Small intestine (tissue), 16 donors: ENCODE measurements at places on chromosomes 11 and 22.

DNA sequence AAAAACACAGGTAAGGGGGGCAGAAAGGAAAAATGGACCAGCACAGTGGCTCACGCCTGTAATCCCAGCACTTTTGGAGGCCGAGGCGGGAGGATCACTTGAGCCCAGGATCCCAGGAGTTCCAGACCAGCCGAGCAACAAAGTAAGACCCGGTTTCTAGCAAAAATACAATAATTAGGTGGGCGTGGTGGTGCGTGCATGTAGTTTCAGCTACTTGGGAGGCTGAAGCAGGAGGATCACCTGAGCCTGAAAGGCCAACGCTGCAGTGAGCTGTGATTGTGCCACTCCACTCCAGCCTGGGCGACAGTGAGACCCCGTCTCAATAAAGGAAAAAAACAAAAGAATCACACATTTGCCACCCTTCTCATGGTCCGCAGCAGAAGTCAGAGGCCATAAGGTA is 519.4 kb downstream of the BRD1 start:
- no peak for DNase-seq

GRCh38 chr11:47268448-47269001 is 1.4 kb upstream of the MADD start:
- no peak for DNase-seq

GRCh38 chr11:97557399-97557798 is 1167.6 kb downstream of the JRKL start:
- no peak for DNase-seq

- no peak for DNase-seq
Measured at GRCh38 chr11:21262992-21263391, 593.6 kb downstream of the NELL1 start.

- no peak for DNase-seq
Measured at GRCh38 chr22:19062943-19063308, 59.3 kb downstream of the DGCR2 start.

DNA sequence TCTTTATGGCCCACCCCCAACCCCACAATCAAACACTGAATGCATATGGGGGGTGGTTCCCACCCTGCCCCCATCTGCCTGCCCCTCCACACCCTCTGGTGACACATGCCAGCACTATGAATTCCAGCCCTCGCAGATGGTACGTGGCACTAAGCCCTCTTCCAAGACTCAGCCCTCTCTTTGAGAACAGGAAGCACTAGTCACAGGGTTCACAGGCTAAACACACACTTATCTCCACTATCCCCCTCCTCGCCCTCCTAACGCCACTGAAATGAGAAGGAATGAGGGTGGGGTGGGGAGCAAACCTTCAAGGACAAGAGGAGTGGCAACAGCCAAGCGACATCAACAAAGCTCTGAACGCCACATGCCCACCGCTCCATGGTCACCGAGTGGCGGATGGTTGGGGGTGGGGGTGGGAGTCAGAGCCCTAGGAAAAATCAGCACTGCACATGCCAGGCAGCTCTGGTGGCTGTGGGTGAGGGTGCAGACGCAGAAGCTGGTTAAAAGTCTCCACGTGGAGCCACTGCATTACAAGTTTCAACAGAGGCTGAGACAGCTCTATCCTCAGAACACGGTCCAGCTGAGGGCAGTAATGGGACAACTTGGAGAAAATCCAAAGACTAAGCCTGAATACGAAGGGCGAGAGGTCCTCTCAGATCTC is 33.6 kb downstream of the TMEM184B start:
- DNase-seq, result peak; percentile 64

GRCh38 chr11:57440744-57441414 is 14.0 kb upstream of the SLC43A3 start:
- no peak for DNase-seq

- DNase-seq, result no peak
Measured at GRCh38 chr11:43532041-43532440, 148.5 kb upstream of the HSD17B12 start.

DNA sequence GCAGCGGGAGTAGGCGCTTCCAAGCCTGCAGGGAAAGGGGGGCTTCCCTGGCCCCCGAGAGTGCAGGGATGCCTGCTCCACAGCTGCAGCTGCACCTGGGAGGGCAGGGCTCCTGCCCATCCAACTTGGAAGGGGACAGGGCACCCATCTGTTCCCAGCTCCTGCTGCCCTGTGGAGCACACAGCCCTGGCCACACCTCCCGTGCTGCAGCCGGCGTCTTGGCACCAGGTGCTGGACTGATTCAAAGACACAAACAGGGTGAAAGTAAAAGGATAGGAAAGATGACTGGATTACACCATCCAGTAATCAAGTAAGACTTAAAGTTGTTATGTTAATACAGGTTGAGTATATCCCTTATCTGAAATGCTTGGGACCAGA is 14.8 kb downstream of the NPAT start:
- DNase-seq, result no peak

GRCh38 chr11:78158987-78159652 is 19.7 kb upstream of the ALG8 start:
- DNase-seq, result no peak

GRCh38 chr22:17257121-17258001 is 38.1 kb upstream of the ADA2 start:
- no peak for DNase-seq

DNA sequence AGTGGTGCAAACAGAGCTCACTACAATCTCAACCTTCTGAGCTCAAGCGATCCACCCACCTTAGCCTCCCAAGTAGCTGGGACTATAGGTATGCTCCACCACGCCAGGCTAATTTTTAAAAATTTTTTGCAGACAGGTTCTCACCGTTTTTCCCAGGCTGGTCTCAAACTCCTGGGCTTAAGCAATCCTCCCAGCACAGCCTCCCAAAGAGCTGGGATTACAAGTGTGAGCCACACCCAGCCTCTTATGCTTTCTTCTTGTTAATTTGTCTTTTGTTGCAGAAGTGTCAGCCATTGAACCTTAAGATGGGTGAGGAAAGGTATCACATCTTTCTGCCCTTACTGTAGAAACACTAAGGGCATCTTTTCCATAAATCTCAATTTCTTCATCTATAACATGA is 34.9 kb downstream of the DENND5A start:
- no peak for DNase-seq

- no peak for DNase-seq
Measured at GRCh38 chr11:34214961-34215805, 109.8 kb downstream of the NAT10 start.

DNA sequence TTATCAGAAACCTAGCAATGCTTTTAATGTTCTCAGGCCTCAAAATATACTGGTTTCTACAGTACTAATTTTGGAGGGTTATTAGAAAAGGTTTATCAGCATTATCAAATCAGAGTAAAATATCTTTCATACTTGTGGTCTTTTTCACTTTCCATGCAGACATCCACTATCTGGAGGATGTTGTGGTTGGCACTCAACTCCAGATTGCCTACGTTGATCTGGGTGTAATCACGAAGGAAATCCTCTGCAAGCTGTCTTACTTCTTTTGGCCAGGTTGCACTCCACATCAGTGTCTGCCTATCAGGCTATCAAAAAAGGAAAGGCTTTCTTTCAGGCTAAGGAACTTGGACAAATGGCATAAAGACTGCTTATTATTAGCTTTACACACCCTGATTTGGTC is 11.6 kb downstream of the DDX17 start:
- no peak for DNase-seq

DNA sequence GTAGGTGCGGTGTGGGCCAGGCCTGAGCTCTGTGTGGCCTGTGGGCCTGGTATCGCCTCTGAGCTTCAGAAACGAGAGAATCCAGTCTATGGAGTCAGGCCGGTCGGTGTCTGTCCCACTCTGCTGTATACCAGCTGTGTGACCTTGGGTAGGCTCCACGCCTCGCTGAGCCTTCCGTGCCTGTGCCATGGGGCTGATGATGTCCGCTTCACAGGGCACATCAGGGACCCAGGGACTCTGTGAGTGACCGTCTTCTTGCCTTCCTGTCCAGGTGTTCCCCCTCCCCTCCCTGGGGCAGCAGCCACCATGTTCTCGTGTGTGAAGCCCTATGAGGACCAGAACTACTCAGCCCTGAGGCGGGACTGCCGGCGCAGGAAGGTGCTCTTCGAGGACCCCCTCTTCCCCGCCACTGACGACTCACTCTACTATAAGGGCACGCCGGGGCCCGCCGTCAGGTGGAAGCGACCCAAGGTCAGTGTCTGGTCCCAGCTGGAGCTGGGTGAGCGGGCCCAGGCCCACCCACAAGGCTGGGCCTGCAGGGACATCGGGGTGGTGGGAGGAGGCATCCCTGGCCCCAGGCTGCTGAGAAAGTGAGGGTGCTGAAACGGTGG is 17.9 kb downstream of the CAPN5 start:
- DNase-seq, result no peak

DNA sequence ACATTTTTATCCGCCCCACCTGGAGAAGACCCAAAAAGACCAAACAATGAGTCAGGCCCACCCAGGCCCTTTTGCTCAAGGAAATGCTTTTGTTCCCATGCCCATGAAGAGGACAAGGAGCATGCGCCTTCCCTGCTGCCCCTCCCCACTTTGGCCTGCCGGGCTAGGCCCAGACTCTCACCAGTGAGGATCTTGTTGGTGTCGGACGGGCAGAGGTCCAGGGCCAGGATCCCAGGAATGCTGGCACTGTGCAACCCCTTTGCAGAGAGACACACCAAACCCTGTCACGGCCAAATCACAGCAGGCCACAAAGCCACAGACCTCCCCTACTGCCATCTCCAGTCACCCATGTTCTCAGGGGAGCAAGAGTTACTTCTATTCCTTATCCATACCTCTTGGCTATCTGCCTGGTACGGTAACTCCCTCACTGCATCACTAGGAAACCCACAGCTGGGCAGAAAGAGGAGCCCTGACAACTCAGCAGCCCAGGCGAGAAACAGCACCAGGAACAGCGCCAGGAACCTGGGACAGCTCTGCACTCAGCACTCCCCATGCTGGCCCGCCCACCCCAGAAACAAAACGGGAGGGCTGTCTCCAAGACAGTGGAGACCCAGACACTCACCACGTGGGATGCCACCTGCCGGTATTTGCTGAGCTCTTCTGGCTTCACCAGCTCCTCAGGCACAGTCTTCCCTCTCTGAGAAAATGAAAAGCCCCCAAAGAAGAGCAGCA is 5.5 kb downstream of the PRPF19 start:
- DNase-seq, result no peak

- no peak for DNase-seq
Measured at GRCh38 chr11:17154409-17155159, 53.2 kb downstream of the PIK3C2A start.

GRCh38 chr22:30308518-30309230 is 18.1 kb downstream of the TBC1D10A start:
- no peak for DNase-seq

DNA sequence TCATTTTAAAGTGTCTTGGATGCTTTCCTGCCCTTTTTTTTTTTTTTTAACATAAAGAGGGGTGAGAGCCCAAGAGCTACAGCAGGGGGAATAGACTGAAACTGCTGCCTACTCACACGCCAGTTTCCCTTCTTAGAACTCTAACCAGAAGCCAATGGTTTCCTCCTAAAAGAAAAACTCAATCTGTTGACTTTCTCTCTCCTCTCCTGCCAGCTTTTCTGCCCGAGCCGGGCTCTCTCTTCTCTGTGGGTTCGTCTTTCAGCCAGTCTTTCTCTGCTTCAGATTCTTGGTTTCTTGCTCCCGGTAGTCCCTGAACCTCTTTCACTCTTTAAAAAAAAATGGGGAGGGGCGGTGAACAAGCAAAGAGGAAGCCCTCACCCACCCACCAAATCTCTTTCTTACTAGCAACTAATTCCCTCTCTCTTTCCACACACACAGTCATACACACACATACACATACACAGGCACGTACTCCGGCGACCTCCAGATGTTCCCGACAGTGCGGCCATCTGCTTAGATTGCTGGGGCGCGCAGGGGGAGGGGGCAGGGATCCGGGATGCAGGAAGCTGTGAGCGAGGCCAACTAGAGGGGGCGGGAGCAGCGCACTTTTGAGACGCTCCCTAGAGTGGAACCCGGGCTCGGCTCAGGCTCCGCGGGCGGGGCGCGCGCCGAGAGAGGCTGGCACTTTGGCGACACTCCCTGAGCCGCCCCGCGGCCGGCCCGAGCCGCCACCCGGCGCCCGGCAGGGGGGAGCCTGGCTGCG is 444 bp upstream of the TSKU start:
- DNase-seq, result peak; percentile 90

GRCh38 chr11:27656806-27657483 is 43.3 kb downstream of the BDNF start:
- no peak for DNase-seq

DNA sequence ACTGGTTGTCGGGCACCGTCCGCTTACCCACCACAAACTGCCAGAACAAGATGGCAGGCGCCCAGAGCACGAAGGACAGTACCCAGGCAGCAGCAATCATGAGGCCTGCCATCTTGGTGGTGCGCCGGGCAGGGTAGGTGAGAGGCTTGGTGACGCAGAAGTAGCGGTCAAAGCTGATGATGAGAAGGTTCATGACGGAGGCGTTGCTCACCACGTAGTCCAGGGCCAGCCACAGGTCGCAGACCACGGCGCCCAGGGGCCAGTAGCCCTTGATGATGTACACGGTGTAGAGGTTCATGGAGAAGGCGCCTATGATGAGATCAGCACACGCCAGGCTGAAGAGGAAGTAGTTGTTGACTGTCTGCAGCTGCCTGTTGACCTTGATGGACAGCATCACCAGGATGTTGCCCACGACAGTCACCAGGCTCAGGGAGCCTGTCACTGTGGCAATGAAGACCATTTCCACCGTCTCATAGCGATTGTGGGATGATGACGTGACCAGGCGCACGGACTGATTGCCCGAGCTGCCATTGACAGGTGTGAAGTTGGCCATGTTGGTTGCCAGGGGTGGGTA is 4.6 kb downstream of the MDK start:
- DNase-seq, result no peak

- DNase-seq, result no peak
Measured at GRCh38 chr22:46536537-46537224, 739 bp downstream of the CELSR1 start.

- no peak for DNase-seq
Measured at GRCh38 chr11:75913984-75914383, 99.0 kb downstream of the UVRAG start.

DNA sequence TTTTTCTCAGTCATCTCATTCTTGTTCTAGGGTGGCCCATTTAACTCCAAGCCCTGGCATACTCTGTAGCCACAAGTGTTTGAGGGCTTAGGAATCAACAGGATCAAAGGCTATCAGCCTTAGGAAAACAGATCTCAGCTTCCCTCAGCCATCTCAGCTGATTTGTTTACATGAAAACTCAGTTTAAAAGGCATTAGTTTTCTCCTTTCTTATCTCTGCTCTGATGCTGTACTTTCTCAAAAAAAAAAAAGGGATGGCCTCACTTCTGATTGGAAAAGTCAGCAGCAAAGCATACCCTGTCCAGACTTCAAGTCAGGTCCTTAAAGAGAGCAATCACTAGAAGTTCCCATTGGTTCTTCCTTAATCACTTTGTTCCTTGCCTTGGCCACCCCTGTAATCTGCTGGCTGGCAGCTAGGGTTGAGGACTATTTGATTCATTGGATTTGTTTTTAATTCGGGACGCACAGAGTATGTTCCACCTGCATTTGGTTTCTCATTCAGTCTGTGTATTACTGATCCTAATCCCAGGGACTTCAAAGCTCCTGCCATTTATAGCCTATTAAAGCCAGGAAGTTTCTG is 102.8 kb downstream of the EXT2 start:
- DNase-seq, result no peak

- DNase-seq, result no peak
Measured at GRCh38 chr11:70066628-70067027, 11.5 kb upstream of the ANO1 start.

- peak; percentile 28 for DNase-seq
Measured at GRCh38 chr11:129143335-129143734, 48.8 kb downstream of the ARHGAP32 start.
